ENCODE measurements at places on chromosomes 11 and 22.
A peak's percentile ranks its signal among the peaks of the same experiment; 100 is the strongest.

DNA sequence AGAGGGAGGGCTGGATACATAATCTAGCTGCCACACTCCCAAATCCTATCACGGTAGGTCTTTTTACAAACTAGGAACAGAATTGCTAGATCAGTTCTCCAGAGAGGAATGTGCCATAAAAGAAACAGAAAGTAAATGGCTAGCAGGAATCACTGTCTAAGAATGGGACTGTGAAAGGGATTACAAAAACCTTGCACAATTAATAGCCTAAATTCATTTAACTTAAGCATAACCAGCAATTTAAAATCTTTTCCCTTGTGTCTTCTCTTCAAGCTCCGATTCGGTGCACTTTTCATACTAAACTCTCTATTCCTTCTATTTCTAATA is 35.2 kb downstream of the APOL5 start:
- no peak for DNase-seq

- no peak for DNase-seq
Measured at GRCh38 chr11:76579056-76579751, 91.3 kb downstream of the LRRC32 start.

GRCh38 chr11:74443071-74443864 is 24.1 kb downstream of the KCNE3 start:
- no peak for DNase-seq

GRCh38 chr11:120104041-120104565 is 33.8 kb downstream of the TRIM29 start:
- DNase-seq = no peak

- DNase-seq = no peak
Measured at GRCh38 chr11:134714021-134714656, 302.1 kb upstream of the B3GAT1 start.

DNA sequence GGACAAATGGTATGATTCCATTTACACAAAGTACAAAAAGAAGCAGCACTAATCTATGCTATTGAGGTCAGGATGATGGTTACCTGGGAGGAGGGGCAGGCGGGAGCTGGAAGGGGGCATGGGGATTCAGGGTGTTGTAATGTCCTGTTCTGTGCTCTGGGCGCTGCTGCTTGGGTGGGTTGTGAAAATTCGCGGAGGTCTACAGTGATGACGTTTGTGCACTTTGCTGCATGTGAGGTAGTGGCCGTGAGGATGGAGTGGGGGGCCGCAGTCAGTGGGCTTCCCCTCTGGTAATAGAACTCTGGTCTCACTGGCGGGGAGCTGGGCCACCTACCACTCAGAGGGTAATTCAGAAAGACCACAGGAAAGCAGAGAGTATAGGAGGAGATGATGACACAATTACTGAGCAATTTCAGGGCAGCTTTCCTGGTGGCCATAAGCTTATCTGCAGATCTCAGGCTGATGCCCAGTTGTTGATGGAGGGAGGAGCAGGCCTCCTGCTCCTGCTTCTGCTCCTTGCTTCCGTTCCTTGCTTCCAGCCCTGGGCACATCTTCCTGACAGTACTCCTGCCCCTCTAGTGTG is 121.5 kb downstream of the CEP164 start:
- DNase-seq = no peak

- no peak for DNase-seq
Measured at GRCh38 chr11:79269611-79270307, 171.1 kb downstream of the TENM4 start.

- no peak for DNase-seq
Measured at GRCh38 chr11:30775233-30775522, 189.0 kb upstream of the MPPED2 start.

DNA sequence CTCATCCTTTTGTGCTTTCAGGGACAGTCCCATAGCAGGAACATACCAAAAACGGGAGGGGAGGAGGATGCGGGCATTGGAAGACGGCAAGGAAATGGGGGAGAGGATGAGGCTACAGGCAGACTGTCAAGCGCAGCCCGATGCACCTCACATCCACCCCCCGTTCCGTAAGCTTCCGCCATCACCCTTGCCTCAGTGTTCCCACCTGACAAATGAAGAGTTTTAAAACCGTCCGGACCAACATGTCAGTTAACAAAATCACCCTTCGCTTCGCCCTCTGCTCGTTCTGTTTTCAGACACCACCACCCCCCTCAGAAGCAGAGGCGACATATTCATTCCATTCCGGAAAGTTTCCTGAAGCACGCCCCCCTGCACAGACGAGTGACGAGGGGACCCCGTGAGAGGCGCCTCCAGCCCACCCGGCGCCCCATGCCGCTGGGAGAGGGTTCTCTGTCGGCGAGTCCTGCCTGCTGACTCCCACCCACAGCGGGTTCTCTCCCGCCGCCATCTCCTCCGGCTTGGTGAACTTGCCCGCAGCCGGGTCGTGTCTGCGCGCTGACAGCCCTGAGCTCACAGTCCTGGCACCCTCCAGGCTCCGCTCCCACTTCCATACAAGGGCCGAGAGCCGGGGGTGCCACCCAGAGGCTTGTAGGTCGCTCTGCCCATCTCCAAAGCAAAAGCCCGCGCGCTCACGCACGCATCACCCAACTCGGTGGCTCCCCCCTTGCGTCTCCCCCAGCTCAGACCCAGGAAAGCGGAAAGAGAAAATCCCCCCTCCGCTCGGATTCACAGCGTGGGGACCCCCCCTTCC is 1.5 kb downstream of the IGSF9B start:
- DNase-seq = no peak

DNA sequence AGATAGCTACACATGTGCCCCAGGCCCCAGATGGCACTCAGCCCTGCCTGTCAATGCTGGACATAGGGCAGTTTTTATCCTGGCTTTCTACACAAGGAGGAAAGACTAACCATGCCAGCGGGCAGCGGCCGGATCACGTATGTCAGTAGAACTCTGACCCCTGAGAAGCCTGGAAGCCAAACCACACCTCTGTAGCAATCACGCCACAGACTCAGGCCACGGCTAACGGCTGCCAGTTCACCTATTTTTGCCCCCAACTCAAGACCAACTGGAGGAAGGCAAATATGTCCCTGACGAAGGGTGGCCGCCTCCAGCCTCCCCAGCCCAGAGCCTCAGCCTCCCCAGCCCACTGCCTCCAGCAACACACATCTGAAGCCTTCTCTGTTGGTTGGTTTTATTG is 7.2 kb upstream of the CD81 start:
- no peak for DNase-seq

GRCh38 chr11:77819921-77820564 is 479 bp downstream of the RSF1 start:
- peak; percentile 26 for DNase-seq

DNA sequence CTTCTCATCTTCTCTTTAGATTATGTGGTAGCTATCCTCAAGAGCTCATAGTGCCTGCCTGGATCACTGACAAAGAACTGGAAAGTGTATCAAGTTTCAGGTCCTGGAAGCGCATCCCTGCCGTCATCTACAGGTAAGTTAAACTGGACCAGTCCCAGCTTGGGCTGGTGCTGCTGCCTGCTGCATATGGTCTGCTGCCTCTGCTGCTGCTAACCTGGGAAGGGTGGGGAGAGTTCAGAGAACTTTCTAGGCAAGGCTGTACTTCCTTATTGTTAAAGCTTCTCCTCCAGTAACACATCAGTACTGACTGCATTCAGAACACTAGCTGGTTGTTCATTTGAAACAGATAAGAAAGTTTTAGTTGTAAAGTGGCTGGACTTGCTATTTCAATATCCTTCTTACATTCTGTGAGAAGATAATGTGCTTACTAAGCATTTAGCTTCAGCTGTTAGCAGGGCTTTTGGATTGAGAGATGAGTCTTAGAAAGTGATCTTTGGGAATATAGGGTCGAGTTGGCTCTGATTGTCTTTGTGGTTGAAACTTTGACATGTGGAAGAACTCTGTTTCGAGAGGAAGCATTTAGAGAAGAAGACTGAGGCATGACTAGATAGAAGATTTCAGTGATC is 77.3 kb upstream of the HORMAD2 start:
- DNase-seq = no peak

DNA sequence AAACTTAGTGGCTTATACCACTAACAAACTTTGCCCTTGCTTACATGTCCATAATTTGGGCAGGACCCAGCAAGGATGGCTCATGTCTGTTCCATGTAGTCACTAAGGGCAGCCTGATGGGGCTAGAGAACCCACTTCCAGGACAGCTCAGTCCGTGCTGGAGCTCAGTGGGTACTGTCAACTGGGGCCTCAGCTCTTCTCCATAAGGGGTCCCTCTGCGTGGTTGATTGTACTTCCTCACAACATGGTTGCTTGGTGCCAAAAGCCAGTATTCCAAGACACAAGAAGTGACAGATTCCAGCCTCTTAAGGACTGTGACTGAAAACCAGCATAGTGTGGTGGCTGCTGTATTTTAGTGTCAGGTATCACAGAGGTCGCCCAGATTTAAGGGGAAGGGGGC is 675.2 kb downstream of the TBC1D22A start:
- DNase-seq = no peak

- DNase-seq = no peak
Measured at GRCh38 chr11:121321614-121322243, 29.2 kb downstream of the SC5D start.

DNA sequence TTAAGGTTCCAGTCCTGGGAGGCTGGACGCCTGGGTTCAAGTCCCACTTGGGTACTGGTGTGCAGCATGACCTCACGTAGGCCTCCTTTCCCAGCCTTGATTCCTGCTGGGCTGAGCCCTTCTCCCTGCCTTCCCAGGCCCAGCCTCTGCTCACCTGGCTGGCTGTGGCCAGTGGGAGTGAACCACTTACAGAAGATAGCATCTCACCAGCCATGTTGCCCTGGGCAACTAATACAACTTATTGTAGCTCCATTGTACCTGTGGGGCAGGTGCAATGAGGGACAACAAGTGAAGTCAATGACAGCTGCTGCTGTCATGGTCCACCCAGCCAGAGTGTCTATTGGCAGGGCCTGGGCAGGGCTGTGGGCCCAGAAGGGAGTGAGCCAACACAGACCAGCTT is 48.4 kb upstream of the MPEG1 start:
- DNase-seq = no peak

DNA sequence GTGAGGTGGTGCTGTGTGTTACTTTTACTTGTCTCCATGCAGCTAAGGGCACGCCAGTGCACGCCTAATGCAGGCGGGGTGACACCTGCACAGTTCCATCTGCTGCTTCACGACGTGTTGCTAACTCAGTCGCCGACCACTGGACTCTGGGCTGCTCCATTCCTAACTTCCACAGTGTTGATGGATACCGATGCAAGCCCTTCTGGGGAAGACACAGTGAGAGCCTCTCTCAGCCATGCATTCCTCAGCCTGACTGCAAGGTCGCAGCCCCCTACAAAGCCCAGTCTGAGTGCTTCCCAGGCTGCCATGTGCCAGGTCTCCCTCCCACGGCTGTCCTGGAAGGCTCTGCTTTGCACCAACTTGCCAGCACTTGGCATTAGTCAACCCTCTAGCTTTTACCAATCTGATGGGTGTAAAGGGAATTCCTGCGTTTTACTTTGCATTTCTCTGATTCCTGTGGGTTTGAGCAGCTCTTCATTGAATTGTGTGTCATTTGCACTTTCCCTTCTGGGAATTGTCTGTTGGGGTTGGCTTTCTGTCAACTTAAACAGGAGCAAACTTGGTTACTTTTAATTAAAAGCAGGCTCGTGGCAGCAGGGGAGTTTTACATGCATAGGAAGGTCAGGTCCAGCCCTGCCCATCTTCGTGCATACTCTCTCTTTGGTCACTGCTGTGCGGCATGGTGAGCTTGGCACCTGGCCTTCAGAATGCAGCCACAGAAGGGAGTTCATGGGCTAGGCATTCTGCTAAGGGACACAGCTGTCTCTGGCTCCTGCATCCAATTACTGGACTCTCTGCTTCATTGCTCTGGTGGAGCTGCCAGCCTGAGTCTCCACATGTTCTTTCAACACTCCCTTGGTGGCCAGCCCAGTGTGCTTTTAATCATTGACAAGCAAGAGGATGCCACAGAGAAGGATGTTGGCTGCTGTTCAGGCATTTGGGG is 34.6 kb upstream of the SHANK2 start:
- no peak for DNase-seq

DNA sequence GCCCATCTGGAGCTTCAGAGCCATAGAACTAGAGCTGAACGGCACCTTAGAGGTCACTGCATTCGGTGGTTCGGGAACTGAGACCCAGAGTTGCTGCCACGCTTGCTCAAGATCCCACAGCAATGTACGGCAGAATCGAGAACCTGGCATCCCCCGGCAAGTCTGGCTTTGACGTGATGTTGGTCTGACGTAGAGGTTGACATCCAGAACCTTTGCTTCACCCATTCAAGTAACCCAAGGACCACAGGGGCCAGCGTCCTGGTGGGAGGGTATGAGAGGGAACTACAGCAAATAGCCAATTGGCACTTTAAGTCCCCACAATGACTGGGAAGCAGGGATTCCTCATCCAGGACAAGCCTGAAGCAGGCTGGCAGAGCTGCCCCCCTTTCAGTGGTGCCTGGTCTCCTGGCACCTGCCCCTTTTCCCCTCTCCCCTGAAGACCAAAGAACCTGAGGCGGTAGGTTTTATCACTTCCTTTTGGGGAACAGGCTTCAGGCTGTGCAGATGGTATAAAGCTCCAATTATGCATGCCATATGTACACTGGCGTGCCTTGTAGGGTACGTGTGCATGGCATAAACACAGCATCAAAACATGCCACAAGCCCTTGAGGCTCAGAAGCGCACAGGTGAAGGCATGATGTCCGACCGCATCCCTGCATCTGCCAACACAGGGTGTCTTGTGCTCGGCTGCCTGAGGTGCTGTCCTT is 15.3 kb upstream of the TEF start:
- no peak for DNase-seq

GRCh38 chr22:50289942-50290630 is 17.4 kb downstream of the PLXNB2 start:
- no peak for DNase-seq

GRCh38 chr11:13567551-13567950 is 71.8 kb upstream of the PTH start:
- no peak for DNase-seq

- DNase-seq = no peak
Measured at GRCh38 chr11:61911701-61912529, 5.5 kb downstream of the RAB3IL1 start.

GRCh38 chr22:36928196-36928595 is 14.8 kb downstream of the CSF2RB start:
- no peak for DNase-seq

- no peak for DNase-seq
Measured at GRCh38 chr22:36201630-36202319, at the start of gene APOL4. APOL4 (minus strand) TSS chr22:36201809; CDS start chr22:36201734, 75 bp downstream.

GRCh38 chr11:124394408-124394807 is 4.4 kb downstream of the OR8B3 start:
- no peak for DNase-seq

- DNase-seq = no peak
Measured at GRCh38 chr11:128474036-128474874, 113.1 kb downstream of the ETS1 start.

GRCh38 chr11:128598506-128599150 is 11.3 kb upstream of the ETS1 start:
- DNase-seq = no peak

GRCh38 chr11:10541561-10541930 is 559 bp upstream of the RNF141 start:
- DNase-seq = no peak

GRCh38 chr11:86489442-86489841 is 114.8 kb downstream of the CCDC81 start:
- DNase-seq = no peak

GRCh38 chr11:57276169-57276970 is 39.3 kb upstream of the APLNR start:
- no peak for DNase-seq

All from activated CD8-positive, alpha-beta memory T cell treated with anti-CD3 and anti-CD28 coated beads for 48 hours (primary cell).